Type B pancreatic cell (in vitro differentiated cells): ENCODE measurements at places on chromosomes 13 and 19. TPM values are rescaled to one million over a fixed set of nuclear protein-coding genes. Genes with fewer than 3 reads are reported as not detected.

DNA sequence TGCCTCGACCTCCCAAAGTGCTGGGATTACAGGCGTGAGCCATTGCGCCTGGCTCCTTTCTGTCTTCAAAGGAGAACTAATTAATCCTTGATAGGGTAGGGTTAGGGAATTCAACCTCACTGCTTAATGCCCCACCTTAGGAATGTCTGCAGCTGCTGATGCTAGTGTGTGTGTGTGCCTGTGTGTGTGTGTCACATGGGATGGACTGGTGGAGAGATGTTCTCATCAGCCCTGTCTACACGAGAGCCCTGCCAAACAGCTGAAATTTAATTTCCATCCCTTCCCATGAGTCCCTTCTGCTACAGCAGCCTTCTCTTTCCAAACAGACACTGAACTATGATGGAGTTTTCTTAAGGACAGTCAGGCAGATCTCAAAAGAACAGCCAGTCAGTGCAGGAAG lies 46.5 kb upstream of the CLDN10 start:
- DNase-seq: no peak

GRCh38 chr19:30137747-30138146 lies 195.7 kb downstream of the URI1 start:
- DNase-seq: no peak

DNA sequence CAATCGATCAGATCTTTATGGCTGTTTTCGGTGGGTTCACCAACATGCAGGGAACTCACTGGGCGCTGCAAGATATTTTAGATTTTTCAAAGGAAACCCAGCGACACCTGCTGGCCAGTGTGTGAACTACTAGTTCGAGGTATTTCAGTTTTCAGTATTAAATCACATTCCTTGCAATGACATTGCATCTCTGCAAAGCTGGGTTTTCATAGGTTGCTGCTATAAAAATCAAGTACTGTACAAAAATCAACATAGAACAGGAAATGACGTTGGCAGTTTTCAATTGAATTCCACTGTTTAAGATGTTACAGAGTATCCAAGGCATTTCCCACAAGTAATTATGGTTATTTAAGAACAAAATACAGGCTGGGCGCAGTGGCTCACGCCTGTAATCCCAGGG lies 17.6 kb downstream of the LIG1 start:
- no peak for DNase-seq

- no peak for DNase-seq
These were observed 22.7 kb upstream of the KCTD15 start for GRCh38 chr19:33773704-33774624.

- no peak for DNase-seq
These were observed 219.2 kb downstream of the ENOX1 start for GRCh38 chr13:43567608-43568007.

- DNase-seq: no peak
These were observed 29.0 kb upstream of the NBEA start for GRCh38 chr13:34913040-34913439.

GRCh38 chr19:31261603-31262212 lies 87.5 kb downstream of the TSHZ3 start:
- DNase-seq: peak; percentile 25

DNA sequence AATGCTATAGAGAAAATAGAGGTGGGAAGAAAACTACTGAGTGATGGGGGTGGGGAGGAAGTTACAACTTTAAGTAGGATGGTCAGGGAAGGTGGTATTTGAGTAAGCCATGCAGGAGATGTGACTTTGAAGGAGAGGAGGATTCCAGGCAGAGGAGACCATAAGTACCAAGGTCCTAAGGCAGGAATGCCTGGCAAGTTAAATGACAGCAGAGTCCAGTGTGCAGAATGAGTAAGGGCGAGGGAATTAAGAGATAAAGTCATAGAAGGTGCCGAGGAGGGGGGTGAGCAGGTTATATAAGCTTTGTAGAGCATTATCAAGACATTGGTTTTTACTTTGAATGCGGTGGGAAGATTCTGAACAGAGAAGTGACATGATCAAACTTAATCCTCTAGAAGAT lies 43.2 kb upstream of the WDFY2 start:
- no peak for DNase-seq

DNA sequence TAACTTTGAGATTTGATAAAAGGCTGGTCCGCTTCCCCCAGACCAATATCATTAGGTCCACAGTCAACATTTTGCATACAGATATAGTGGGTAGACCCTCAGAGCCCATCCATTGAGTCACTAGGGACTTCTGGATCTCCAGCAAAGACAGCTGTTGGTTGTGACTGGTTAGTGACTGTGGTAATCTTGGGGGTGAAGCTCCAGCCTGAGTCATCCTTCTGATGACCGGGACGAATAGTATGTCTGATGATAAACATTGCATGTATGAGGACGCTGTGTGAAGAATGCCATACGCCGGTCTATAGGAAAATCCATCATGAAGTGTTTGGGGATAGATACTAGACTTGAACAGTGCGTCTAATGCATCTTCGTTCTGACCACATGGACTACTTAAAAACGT lies 307.0 kb downstream of the UQCRFS1 start:
- DNase-seq: no peak

- no peak for DNase-seq
These were observed 198.6 kb downstream of the RGCC start for GRCh38 chr13:41655997-41656396.

- DNase-seq: peak; percentile 96
These were observed 2.1 kb upstream of the SLC27A5 start for GRCh38 chr19:58513694-58514563.

- no peak for DNase-seq
These were observed 96.7 kb upstream of the UQCRFS1 start for GRCh38 chr19:29309637-29310036.

DNA sequence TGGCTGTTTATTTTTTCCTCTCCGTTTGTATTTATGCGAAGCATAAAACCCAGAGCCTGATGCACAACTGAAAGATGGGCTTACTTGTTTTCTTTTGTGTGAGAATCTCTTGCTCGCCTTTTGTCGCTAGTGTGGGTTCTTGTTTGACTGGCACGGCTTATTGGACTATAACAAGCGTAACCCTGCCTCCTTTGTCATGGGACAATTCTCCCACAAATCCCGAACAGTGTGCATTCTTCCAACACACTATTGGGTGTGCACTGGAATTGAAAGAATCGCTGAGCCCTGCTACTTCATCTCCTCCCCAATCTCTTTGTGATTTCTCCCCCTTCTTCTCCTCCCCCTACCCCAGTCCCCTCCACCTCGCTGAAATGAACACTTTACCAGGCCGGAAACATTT lies 110.8 kb downstream of the ZIC5 start:
- no peak for DNase-seq

DNA sequence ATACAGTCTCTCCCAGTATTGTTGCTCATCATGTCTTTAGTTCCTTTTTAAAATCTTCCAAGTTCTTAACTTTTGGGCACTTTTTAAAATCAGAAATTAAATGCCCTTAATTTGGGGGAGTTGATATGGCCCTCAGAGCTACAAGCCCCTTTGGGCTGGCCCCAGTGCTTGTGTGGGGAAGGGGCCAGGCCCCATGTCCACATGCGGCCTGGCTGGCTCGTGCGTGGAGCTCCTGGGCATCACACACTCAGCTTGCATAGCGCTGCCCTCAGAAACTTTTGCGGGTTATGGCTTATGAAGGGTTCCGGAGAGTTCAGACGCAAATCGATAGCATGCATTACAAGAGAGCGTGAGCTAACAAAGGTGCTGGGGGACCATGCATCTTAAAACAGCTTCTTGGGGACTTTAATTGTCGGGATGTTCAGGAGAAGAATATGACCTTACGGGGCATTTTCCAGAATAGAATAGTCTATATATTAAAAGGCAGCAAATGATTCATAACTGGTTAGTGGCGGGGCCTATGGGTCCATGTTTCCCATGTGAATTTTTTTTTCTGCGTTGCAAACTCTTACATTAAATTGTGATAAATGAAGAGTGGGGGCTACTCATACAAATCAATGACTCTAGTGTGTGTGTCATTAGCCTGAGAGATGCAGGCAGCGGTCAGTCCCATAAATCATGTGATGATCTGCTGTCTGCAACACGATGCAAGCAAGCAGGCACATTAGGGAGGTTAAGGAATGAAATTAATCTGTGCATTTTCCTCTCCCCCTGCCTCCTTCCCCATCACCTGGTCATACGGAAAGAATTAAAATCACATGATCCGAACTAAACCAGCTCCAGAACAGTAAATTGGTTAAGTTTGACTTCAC lies 185.8 kb upstream of the TSHZ3 start:
- peak; percentile 40 for DNase-seq

GRCh38 chr13:30164146-30164545 lies 143.2 kb downstream of the KATNAL1 start:
- DNase-seq: no peak

GRCh38 chr19:2087621-2088100 lies 8.5 kb downstream of the MOB3A start:
- DNase-seq: no peak

- DNase-seq: no peak
These were observed 152.8 kb downstream of the SOX1 start for GRCh38 chr13:112219740-112220139.

- DNase-seq: no peak
These were observed 9.7 kb downstream of the MAP2K2 start for GRCh38 chr19:4114181-4114580.

GRCh38 chr13:39847336-39847735 lies 191.9 kb downstream of the COG6 start:
- DNase-seq: no peak

GRCh38 chr19:15469513-15470297 lies 5.4 kb upstream of the RASAL3 start:
- no peak for DNase-seq

DNA sequence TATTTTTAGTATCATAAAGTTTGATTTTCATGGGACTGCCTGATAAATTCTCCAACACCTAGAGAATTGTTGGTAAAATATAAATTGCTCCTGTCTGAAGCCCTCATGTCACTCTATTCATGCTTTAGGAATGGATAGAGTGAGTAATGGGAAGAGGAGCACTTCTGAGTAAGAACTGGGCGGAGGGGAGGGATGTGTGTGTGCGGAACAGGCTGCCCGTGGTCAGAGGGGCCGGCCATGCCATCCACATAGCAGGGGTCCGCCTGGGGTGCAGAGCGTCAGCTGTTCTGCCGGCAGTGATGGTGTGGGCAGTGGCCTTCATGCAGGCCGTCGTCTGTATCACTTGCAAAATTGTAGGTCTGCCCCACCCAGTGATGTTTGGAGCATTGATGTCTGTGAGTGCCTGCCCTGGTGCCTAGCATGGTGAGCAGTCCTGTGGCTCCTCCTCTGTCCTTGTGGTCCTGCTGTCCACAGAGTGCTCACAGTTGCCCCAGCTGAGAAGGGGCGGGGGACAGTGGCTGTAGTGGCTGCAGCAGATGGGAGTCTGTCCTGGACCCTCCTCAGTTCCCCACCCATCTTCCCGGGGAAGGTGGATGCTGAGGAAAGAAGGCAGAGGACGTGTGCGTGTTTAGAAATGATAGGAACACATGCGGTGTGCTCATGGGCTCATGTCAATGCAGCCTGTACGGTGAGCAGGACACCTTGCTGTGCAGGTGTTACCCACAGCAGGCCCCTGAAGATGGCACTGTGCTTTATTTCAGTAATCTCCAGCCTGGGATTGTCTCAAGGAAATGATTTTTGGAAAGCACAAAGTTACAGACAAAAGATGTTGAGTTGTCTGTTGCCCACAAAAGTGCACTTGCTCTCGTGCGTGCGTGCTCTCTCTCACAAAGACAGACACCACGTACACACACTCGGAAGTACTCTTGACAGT lies 49.4 kb upstream of the TEX29 start:
- no peak for DNase-seq

- no peak for DNase-seq
These were observed 2.0 kb upstream of the ZIC2 start for GRCh38 chr13:99979453-99980200.

GRCh38 chr19:2603334-2603733 lies 99.2 kb downstream of the GNG7 start:
- no peak for DNase-seq

DNA sequence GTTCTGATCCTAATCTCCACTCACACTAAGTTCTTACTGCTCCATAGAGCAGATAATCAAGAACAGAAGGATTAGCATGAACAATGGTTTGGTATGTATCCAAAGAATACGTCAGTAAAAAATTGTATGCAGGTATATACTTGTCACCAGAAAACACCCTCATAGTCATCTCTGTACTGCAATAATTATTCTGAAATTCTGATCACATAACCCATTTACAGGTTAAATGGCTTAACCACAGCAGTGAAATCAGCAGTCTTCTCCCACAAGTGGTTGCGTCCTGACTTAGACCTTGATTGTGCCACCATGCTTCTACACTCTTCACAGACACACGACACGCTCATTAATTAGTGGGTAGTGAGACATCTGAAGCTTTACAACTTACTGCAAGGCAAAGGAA lies 50.9 kb downstream of the LNX2 start:
- DNase-seq: no peak

GRCh38 chr19:16389848-16390247 lies 65.2 kb downstream of the KLF2 start:
- DNase-seq: no peak

DNA sequence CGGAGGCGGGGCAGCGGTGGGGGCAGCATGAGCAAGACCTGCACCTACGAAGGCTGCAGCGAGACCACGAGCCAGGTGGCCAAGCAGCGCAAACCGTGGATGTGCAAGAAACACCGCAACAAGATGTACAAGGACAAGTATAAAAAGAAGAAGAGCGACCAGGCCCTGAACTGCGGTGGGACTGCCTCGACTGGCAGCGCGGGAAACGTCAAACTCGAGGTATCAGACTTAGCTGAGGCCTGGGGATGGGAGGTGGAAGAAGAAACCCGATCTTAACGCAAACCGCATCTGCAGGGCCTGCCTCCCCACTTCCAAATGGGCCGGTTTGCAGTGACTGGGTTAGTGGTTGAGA lies 693 bp downstream of the RFXAP start:
- no peak for DNase-seq

Gene LIPE
- 6.9 and 17.9 TPM in 2 replicates for total RNA-seq

Gene METTL21C
- not detected in 2 replicates for total RNA-seq

Gene CRB3
- total RNA-seq: 30.6 and 63.3 TPM in 2 replicates

Gene NLRP11
- not detected in 2 replicates for total RNA-seq

Gene SIGLEC9
- not detected in 2 replicates for total RNA-seq

Gene FUT6
- 0.87 and 1.4 TPM in 2 replicates for total RNA-seq

Gene NPAS1
- 3.6 and 6.6 TPM in 2 replicates for total RNA-seq

Gene C19orf18
- total RNA-seq: 1.0 and 2.5 TPM in 2 replicates

Gene FBXO27
- 8.2 and 10.1 TPM in 2 replicates for total RNA-seq

Gene C2CD4C
- 6.0 and 7.2 TPM in 2 replicates for total RNA-seq

Gene SHISA7
- 0.05 and 0.22 TPM in 2 replicates for total RNA-seq

Gene SLC6A16
- 0.31 and 3.5 TPM in 2 replicates for total RNA-seq

Gene KLHL1
- 0.14 TPM in 2 replicates for total RNA-seq

Gene SIGLEC8
- total RNA-seq: not detected in 2 replicates

Gene LILRB2
- not detected in 2 replicates for total RNA-seq
